Renal cortical epithelial cell (primary cell): ENCODE measurements at places on chromosomes 7 and 10. TPM values are rescaled to one million over a fixed set of nuclear protein-coding genes. Genes with fewer than 3 reads are reported as not detected.

WDFY4 gene
- under 0.01 TPM in 1 of 2 replicates, not detected in the other for total RNA-seq

DNA sequence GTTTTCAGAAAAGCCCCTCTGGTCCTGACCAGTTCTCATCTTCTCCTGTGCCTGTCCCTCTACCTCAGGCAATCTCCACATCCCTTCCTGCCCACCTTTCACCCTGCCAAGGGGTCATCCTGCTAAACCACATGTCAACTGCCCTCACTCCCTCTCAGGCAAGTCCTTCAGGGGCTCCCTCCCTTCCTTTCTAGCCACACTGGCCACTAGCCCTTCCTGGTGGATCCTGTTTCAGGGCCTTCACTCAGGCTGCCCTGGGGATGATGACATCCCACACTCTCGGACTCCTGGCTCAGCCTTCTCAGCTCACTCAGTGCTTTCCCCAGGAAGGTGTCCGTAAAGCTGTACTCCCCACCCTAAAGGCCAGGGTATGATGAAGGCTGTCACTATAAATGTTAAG, 13.4 kb downstream of the STEAP1B start:
- no peak for DNase-seq

- no peak for DNase-seq
Observed at GRCh38 chr7:93938293-93938692, 16.8 kb downstream of the GNG11 start.

DNA sequence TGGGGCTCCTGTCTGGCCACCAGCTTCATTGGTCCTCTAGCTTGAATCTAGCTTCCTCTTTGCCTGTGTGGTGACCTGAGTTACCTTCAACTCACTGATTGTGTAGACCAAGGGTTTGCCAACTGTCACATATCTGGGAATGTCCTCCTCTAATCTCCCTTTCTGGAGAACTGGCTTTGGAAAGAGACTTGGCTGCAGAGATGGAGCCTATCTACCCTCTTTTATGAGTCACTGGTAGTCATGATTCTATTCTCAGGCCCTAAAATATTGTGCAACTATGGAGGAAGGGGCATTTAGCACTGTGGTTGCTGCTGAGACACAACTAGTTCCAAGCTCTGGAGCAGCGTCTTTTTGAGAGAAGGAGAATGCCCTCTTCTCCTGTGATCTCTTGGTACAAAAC, 691.3 kb downstream of the KCNMA1 start:
- peak; percentile 44 for DNase-seq

GRCh38 chr10:83179371-83179770, 959.9 kb upstream of the GHITM start:
- DNase-seq = no peak

DNA sequence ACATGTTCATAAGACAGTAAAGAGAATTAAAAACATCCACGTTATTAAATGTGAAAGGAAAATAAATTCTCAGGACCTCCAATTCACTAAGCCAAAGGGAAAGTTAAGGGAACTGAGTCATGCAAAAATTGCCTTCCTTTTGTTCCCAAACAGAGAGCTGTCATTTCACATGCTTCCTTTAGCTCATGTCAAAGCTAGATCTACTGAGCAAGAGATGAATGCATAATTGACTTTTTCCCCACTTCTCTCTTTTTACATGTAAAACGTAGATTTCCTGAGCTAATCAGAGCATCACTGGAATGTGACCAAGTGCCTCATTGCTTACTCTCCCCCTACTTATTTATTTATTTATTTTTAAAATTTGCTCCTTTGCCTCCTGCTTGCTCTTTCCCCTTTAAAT, 129.1 kb upstream of the AMPH start:
- DNase-seq = no peak
